CD4-positive, alpha-beta T cell treated with Interleukin-4 for 4 hours (primary cell): ENCODE measurements at places on chromosomes 2 and 18.

- no peak for DNase-seq
Measured at GRCh38 chr18:72091369-72091768, 452.8 kb downstream of the CBLN2 start.

DNA sequence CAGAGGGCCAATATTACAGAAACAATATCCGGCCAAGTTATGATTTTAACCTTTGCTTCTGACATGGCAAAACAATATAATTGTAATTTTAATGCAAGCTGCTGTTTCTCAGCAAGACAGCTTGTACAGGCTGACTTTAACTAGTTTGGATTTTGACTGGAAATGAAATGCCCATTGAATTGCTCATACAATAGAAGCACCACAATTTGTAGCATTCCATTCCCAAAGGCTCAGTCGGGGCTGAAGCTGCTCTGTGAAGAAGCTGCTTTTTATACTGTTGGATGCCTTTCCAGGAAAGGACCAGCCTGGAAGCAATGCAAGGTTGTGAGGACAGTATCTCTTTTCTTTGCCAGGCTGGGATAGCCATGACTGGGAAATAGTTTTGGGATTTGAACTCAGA lies 677.0 kb upstream of the FANCL start:
- DNase-seq = no peak

DNA sequence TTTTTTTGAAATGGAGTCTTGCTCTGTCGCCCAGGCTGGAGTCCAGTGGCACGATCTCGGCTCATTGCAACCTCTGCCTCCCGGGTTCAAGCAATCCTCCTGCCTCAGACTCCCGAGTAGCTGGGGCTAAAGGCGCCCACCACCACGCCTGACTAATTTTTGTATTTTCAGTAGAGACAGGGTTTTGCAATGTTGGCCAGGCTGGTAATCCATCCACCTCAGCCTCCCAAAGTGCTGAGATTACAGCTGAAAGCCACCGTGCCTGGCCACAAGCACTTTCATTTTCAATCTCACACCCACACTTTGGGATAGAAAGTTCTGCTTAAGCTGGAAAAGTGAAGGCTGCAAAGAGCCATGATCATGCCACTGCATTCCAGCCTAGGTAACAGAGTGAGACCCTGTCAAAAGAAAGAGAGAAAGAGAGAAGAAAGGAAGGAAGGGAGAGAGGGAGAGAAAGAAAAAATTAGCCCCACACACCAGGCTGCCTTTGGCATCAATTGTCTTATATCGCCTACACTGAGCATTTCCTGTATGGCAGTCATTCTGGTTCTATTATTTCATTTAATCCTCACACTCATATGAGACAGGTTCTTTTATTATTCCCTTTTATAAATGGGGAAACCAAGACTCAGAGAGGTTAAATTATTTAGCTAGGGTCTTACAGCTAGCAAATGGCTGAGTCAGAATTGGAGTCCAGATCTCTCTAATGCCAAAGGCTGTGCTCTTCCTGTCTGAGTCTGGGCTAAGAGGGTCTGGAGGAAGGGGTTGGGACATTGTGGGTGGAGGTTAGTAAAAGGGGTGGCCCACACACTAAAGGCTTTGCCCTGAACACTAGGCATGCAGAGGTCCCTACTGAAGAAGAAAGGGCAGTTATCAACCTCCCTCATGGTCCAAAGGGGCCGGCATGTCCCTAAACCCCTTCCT lies 37.9 kb upstream of the PKDCC start:
- no peak for DNase-seq

- DNase-seq = no peak
Measured at GRCh38 chr2:10504370-10504993, 56.4 kb upstream of the ODC1 start.

DNA sequence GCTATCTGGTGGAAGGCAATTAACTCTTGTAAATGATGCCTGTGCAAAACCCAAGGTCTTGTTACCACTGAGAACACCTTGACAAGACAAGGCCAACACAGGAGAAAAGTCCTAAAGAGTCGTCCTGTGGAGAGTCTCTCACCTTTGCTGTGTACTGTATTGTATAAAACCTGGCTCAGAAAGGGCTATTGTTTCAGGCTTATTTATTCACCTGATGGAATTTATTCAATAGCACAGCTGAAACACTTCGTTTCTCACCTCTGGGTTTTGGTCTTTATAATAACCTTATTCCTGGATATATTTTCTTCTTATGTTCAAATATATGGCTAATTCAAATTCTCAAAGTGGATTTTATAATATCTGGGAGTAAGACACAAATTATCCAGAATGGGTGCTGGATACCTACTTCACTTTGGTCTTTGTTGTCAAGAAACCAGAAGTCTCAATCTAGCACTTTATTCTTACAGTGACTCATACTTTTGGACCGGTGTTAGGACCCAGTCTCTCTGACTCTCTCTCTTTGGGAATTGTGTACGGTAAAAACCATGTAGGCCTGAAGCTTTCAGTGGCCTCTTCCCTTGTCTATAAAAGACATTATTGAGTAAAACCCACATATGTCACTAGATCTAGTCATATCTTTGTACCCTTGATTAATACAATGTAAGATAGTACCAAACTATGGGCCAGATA lies 16.1 kb upstream of the STAT4 start:
- DNase-seq = no peak

DNA sequence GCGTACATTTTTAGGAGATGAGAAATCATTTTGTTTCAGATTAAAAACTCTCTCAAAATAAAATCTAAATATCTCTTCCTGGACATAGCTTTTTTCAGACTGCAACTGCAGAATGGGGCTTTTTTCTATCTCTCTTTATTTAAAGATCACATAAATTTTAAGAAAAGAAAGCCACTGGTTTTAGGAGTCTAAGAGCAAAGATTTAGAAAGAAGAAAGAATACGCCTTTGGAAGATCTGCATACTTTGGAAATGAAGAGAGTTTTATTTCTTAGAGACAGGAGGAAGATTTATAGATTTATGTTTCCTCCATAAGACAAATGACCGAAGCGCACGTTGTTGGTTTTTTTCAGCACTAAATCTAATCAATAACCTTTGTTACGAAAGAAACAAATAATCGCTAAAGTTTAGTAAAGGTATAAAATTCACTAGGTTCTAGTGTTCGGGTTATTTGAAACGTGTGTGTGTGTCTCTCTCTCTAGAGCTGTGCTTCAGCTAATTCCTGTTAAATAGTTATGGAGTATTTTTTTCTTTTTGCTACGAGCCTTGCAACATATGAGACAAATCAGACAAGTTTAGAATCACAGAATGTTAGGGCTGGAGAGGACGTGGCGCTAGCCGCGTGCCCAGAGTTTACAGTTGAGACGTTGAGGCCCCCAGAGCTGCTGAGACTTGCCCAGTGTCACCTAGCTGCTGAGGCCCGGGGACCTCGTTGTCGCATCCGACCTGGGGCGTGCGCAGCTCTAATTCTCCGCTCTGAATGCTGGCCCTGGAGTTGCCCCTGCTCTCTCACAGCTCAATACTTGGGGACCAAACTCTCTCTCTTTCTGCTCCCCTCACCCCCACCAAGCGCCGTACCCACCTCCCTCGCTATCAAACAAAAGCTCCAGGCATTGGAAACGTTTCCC lies 69.9 kb downstream of the CTAGE1 start:
- DNase-seq = peak; percentile 40

GRCh38 chr2:25651066-25651465 lies 22.3 kb downstream of the DTNB start:
- DNase-seq = no peak

GRCh38 chr2:125172181-125172580 lies 1147.1 kb downstream of the CNTNAP5 start:
- DNase-seq = no peak

DNA sequence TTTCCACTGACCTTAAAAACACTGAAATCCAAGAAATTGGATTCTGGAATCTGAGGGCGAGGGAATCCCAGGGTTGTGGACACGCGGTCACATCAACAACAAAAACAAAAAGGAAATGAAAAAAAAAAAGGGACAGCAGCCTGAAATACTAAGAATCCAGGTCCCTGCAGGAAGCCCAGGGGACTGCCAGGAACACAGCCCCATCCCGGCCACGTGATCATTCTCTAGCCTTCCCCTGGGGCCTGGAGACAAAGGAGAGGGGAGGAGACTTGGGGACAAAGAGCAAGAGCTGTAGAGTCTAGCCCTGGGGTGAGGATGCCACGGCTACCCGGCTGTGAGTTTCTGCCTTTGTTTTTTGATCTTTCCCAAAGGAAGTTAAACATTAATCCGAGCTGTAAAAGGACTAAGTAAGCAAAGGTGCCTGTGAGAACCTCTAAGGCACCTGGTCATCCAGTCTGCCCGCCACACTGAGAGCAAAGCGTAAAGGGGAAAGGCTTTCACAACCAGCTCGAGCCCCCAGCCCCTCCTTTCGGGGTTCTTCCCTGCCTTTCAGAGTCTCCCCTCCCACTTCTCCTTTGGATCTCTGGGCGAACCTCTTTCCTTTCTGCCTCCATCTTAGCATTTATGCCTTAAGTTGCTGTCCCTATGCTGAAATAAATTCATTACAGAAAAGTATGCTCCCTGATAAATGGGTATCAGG lies 57.9 kb upstream of the MSH2 start:
- DNase-seq = no peak

- DNase-seq = no peak
Measured at GRCh38 chr18:49456794-49457193, 3.7 kb downstream of the DYM start.
